Bronchial smooth muscle cell (primary cell): ENCODE measurements at places on chromosomes 2 and 18. TPM values are rescaled to one million over a fixed set of nuclear protein-coding genes. Genes with fewer than 3 reads are reported as not detected.

The ZC3H6 gene
- 2.5 and 4.3 TPM in 2 replicates for total RNA-seq

The LYG2 gene
- not detected in 2 replicates for total RNA-seq

The TUBA3E gene
- total RNA-seq = not detected in 2 replicates

The DYSF gene
- total RNA-seq = 0.09 TPM in 1 of 2 replicates, not detected in the other

The RFX8 gene
- 7.3 and 10.4 TPM in 2 replicates for total RNA-seq

The PJVK gene
- total RNA-seq = 3.3 and 3.4 TPM in 2 replicates

The PRKRA gene
- total RNA-seq = 27.7 and 51.1 TPM in 2 replicates

The CHPF gene
- total RNA-seq = 49.3 and 59.7 TPM in 2 replicates

The TMEM178A gene
- total RNA-seq = 0.69 and 2.7 TPM in 2 replicates

The KCNS3 gene
- under 0.01 and 0.52 TPM in 2 replicates for total RNA-seq

The LIPG gene
- 0.17 and 0.63 TPM in 2 replicates for total RNA-seq

The ANKRD23 gene
- total RNA-seq = 0.95 and 1.6 TPM in 2 replicates

The GATA6 gene
- total RNA-seq = 3.5 and 4.0 TPM in 2 replicates
